NCI-H1436 treated with DMSO at 0.1 percent for 48 hours (cell line): ENCODE measurements at places on chromosomes 13 and 19.
A peak's percentile ranks its signal among the peaks of the same experiment; 100 is the strongest.

DNA sequence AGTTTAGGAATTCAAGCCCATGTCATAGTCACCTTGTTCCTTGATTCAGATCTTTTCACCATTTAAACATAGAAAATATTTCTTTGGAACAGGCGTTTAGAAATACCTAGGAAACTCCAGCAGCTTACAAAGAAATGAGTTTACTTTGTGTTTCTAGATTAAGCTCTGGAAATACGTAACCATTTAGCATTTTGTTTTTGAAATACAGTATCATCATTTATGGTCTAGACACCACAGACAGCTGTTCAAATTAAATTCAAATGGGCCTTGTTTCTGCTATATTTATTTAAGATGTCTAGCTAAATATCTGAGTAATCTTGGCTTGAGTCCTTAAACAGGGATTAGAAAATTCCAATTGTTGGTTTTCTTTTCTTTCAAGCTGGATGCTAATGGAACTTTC, 228.5 kb downstream of the NDFIP2 start:
- DNase-seq = no peak

DNA sequence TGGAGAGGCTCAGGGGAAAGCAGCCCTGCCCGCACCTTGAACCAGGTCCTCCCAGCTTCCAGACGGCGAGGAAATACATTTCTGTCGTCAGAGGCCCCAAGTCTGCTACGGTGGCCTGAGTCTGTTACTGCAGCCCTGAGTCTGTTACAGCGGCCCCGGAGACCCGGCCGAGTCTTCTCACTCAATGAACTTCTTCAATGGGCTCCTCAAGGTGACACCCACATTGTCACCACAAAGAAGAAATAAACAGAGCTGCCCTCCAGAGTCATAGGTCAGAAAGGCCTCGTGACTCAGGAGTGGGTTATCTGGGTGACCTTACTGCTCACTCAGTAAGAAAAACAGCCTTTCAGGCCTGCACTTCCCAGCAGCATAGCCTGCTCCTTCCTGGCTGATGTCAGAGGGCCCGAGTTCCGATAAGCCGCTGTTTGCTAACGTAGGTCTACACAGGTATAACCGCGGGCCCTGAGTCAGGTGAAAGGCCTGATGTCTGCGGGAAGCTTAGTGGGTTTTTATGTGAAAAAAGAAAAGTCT, 66.9 kb upstream of the TM9SF2 start:
- DNase-seq = no peak

DNA sequence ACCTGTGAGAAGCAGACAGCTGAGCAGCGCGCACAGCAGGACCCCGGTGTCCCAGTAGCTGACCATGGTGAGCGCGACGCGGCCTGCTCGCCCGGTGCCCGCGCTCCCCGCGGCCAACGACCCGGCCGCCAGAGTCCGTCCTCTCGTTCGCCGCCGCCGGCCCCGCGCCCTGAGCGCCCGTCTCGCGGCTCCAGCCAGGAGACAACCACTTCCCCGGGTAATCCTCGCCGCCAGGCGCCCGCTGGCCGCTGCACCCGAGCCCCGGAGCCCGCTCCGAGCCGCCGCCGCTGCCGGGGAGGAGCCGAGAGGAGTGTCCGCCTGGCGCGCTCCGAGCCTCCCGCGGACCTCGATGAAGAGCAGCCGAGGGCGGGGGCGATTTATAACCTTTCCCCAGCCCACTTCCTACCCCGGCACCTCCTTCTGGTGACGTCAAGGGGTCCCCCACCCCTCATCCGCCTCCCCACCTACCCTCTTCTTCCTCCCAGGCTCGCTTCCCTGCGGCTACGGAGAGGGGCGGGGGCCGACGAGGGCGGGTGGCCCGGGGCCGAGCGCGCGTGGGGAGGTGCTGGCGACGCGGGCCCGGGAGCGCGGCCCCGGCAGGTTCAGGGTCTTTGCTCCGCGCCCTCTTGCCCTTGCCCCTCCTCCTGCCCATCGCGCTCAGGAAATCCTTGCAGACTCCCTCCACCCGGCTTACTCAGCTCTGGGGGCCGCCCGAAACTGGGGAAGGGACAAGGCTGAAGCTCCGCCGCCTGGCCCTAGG, at the start of gene FLT1:
FLT1 (minus strand) TSS at position 351 of the 760 bp plus-strand sequence; CDS start at position 66, 285 bp downstream.
- no peak for DNase-seq

DNA sequence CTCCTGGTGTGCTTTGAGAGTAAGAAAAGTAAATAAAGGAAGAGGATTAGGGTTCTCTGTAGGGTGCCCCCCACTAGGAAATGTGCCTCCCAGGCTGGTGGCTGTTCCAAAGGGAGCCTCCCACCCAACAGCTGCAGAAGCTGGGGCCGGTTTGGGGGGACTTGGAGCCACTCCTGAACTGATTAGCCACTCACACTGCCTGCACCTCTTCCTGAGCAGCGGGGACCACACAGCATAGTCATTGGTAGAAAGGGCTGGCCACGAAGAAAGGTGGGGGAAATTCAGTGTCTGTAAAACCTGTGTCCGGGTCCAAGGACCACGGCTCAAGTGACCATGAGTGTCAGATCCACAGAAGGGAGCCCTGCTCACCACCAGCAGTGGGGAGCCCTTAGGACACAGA, 55.6 kb downstream of the SPACA7 start:
- no peak for DNase-seq

- no peak for DNase-seq
Measured at GRCh38 chr13:65825039-65825438, 1405.1 kb downstream of the PCDH9 start.

GRCh38 chr19:41868120-41868988, 8.3 kb downstream of the RPS19 start:
- DNase-seq = no peak

GRCh38 chr13:30443957-30444404, 21.7 kb downstream of the UBE2L5 start:
- DNase-seq = no peak

GRCh38 chr19:51219307-51219706, 5.6 kb upstream of the CD33 start:
- DNase-seq = no peak

DNA sequence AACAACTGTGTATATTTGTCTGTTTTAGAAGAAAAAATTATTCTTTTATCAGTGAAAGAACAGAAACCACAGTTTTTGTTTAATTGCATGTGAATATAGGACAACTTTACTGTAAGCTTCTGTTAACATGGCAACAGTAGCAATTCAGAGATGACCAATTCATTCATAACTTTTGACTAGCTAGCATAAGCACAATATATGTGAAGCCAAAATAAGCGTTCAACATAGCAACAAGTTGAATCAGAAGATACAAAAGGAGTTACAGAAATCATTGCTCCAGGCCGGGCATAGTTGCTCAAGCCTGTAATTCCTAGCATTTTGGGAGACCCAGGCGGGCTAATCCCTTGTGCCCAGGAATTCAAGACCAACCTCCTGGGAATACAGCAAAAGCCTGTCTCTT, 197.1 kb upstream of the GPC6 start:
- no peak for DNase-seq

- no peak for DNase-seq
Measured at GRCh38 chr19:41352609-41353465, 885 bp downstream of the TGFB1 start.

- peak; percentile 16 for DNase-seq
Measured at GRCh38 chr19:33771384-33772101, 25.1 kb upstream of the KCTD15 start.

DNA sequence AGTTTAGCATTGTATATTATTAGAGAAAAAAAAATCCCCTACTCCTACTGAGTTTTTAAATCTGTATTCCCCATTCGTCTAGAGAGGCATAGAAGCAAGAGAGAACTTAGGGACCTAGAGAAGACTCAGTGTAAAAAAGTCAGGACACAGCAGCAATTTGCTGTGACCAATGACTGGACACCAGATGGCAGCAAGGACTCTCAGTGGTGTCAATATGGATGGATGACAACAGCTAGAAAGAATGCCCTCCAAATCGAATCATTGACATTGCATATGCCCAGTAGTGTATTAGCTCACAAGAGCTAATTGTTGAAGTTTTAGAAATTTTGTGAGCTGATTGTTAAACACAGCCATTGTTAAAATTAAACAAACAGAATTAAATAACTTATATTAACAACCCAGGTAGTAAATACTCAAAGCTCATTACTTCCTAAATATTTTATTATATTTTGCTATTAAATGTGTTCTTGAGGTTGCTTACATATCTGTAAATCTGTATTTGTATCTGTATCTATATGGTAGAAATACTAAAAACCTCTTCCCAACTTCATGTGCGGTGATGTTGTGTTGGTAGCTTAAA, 43.9 kb downstream of the SIAH3 start:
- no peak for DNase-seq

DNA sequence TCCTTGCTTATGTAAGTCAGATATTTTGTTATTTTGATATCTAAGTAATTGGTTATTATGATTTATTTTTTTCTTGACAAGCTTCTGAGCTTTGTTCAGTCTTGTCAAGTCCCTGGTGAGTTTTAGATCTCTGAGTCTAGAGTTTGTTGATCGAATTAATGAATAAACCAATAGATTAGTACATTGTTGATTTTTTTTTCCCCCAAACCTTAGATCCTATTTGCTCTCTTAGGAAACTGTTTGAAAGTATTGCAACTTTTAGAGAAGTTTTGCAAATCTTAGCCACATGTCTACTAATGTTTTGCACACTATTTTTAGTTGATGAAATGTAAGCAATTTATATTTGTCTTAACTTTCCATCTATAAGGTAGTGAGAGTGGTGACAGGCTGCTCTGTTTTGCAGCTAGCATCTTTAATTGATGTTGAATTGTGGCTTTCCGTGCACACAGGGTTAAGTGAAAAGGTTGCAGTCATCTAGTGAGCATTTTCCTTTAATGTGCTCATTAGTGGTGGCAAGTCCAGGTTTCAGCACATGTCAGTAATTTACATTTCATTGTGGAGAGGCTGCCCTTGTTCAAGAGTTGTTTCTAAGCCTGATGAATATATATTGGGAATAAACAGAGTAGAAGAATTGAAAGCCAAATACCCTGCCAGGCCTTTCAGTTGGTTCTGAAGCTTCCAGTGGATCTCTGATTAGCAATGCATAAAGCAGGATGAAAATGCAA, 86.3 kb downstream of the PCCA start:
- no peak for DNase-seq

DNA sequence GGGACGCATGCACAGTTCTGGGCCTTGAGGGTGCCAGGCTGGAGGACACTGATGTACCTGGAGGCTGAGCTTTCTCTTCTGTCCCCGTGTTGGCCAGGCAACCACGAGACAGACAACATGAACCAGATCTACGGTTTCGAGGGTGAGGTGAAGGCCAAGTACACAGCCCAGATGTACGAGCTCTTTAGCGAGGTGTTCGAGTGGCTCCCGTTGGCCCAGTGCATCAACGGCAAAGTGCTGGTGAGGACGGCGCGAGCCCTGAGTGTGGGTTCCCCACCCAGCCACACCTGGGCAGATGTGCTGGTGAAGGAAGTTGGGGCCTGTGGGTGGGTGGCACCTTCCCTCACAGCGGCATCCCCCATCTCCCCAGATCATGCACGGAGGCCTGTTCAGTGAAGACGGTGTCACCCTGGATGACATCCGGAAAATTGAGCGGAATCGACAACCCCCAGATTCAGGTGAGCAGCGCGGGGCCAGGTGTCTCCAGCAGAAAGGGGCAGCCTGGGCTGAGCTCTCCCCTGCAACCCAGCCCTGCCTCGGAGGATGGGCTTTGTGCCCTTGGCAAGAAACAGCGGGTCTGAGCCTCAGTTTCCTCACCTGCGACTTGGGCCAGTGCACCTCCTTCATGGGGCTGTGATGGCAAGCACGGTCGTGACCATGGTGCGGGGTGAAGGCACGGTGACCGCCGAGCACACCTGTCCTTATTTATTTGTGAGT, 26.2 kb downstream of the CCDC8 start:
- no peak for DNase-seq

- peak; percentile 48 for DNase-seq
Measured at GRCh38 chr19:14544977-14545715, 15.8 kb downstream of the TECR start.

DNA sequence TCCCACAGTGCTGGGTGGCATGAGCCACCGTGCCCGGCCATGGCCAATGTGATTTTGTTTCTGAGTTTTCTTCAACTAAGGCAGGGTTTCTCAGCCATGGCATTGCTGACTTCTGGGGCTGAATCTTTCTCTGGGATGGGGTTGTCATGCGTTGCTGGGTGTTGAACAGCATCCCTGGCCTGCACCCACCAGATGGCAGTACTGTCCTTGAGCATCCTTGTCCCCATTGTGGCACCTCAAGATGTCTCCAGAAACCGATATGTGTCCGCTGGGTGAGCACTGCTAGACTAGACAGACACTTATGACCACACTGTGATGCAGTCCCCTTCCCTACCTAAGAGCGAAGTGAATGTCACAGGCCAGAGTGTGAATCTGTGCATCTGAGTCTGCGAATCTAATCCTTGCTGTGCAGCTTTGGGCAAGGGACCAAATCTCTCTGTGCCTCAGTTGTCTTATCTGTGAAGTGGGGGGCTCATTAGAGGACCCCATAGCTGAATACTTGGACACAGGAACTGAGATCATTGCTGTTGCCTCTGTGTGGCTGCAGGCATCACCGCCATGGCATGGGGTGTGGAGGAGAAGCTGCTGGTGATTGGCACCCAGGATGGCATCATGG, 50.3 kb upstream of the SIN3B start:
- DNase-seq = no peak

- no peak for DNase-seq
Measured at GRCh38 chr19:9847087-9847671, 12.1 kb downstream of the PIN1 start.

DNA sequence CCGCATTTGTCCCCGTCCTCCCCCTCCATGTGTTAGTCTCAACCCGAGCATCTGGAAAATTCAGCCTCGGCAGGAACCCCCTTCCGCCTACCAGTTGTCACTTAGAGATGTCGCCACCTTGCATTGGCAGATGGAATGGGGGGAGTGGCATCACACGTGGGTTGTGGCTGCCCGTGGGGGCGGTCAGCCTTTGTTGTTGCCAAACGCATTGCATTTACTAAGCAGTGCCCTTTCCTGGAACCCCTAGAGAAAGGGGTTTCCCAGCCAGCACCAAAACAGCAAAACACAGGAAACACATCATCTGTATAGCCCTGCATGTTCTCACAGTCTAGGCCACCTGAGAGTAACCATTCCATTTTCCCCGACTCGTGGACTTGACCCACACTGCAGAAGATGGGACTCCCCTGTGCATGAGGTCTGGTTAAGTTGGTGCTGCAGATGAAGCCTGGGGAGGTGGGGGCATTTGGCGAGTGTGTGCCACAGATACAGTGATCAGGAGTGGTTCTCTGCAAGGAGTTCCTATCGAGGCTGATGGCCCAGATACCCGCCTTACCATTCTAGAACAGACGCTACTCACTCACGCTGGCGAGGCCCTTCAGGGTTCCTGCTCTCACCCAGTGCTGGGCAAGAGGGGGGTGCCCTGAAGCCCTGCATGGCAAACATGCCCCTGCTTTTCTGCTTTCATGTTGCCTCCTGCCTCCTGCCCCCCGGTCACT, 38.3 kb downstream of the TMED1 start:
- DNase-seq = no peak

GRCh38 chr19:57632987-57633831, at the start of gene ZNF211:
Gene ZNF211, plus strand, starts transcription at chr19:57633168. Its CDS starts 179 bp downstream, at chr19:57633347.
- DNase-seq = peak; percentile 89

DNA sequence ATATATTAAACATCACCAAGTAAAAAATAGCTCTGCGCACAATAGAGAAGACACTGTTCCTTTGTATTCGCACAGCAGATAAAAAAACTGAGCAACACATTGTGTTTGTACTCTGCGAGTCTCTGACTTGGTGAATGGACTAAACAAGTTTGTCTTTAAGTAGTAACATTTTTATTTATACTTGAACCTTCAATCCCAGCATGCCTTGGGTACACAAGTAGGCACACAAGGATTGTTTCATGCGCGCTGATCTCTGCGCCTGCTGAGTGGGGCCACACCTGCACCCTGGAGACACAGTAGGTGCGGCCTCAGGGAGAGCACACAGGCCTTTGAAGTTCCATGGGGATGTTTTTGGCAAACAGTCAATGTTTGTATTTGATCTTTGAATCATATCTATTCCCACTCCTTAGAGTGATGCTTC, 318.9 kb downstream of the MYO16 start:
- no peak for DNase-seq

GRCh38 chr13:113889467-113889866, 25.6 kb upstream of the GAS6 start:
- no peak for DNase-seq
